Skeletal muscle cell (primary cell): ENCODE measurements at places on chromosomes 1 and 21.

- DNase-seq, result no peak
Observed at GRCh38 chr1:22289307-22289995, 146.6 kb upstream of the WNT4 start.

- DNase-seq, result peak; percentile 59
Observed at GRCh38 chr1:66598670-66599069, 64.7 kb downstream of the SGIP1 start.

GRCh38 chr1:76144247-76144646 lies 69.7 kb downstream of the ST6GALNAC3 start:
- DNase-seq, result no peak

GRCh38 chr21:35051287-35051818 lies 2.3 kb upstream of the RUNX1 start:
- DNase-seq, result peak; percentile 69

DNA sequence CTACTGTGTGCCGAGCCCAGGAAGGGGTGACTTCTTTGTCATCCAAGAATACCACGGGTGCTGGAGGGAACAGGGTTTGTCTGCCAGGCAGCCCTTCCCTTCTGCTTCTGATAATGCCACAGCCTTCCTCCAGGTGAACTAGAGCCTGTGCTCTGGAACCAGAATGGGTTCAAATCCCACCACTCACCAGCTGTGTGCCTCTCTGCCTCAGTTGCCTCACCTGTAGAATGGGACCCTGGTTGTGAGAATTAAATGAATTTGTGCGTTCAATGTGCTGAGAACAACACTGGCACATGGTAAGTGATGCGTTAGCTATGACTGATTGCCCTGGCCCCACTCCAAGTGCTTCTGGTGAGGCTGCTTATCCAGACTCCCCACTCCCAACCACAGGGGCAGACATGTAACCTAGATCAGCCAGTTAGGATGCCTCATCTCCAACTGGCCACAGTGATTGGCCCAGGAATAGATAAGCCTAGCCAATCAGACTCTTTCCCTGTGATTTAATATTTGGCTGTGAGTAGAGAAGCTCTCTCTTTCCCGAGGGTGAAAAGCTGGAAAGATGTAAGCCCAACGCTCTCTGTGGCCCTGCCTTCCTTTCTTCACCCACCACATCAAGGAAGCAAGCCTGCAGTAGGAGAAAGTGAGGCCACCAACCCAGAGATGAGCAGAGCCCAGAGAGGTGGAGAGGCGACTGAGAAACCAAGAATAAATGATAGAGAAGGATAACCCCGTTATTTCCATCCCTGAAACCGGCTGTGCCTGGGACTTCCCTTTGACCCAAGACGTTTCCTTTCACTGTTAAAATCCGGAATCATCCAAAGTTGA lies 20.8 kb upstream of the LAPTM5 start:
- DNase-seq, result peak; percentile 52

DNA sequence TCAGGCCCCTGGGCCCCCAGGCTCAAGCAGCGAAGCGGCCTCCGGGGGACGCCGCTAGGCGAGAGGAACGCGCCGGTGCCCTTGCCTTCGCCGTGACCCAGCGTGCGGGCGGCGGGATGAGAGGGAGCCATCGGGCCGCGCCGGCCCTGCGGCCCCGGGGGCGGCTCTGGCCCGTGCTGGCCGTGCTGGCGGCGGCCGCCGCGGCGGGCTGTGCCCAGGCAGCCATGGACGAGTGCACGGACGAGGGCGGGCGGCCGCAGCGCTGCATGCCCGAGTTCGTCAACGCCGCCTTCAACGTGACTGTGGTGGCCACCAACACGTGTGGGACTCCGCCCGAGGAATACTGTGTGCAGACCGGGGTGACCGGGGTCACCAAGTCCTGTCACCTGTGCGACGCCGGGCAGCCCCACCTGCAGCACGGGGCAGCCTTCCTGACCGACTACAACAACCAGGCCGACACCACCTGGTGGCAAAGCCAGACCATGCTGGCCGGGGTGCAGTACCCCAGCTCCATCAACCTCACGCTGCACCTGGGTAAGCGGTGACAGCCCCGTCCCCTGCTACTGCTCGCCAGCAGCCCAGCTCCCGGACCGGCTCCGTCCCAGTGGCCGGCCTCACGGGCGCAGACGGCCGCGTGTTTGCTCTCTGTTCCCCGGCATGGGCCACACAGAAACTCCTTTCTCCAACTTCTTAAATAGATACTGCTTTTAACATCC lies 539 bp downstream of the LAMC1 start:
- no peak for DNase-seq

- DNase-seq, result no peak
Observed at GRCh38 chr1:40773748-40774265, 9.8 kb upstream of the KCNQ4 start.
